Muscle of leg (tissue), 16 donors: ENCODE measurements at places on chromosomes 2 and 18. TPM values are rescaled to one million over a fixed set of nuclear protein-coding genes. Genes with fewer than 3 reads are reported as not detected.

Gene TTN
- polyA plus RNA-seq = 194 TPM

DNA sequence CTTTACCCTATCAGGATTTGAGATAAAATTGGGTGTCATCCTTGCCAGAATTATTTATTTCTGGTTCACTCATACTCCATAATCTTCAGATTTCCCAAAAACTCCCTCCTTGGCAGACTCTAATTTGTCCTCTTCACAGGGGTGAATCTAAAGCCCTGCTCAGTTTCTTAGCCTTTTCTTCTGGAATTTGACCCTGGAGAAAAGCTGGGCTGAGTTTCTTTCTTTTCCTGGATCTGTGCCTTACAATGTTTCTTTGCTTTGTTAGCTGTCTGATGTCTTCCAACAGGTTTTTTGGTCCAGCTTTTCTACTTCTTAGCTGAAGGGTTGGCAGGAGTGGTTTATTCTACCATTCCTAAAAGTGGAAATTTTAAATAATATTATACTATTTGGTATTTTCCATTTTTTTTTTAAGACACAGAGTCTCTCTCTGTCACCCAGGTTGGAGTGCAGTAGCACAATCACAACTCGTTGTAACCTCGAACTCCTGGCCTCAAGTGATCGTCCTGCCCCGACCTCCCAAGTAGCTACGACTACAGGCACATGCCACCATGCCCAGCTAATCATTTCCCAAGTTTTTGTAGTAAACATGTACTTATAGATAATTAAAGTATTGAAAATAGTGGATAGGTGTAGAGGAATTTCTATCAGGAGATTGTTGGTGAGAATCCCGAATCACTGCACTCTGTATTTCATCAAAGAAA lies 138.4 kb upstream of the TWIST2 start:
- DNase-seq = peak; percentile 97

Gene DPP4
- polyA plus RNA-seq = 13.1 TPM

Gene NEB
- 1,289 TPM for polyA plus RNA-seq

Gene NRP2
- polyA plus RNA-seq = 18.9 TPM

DNA sequence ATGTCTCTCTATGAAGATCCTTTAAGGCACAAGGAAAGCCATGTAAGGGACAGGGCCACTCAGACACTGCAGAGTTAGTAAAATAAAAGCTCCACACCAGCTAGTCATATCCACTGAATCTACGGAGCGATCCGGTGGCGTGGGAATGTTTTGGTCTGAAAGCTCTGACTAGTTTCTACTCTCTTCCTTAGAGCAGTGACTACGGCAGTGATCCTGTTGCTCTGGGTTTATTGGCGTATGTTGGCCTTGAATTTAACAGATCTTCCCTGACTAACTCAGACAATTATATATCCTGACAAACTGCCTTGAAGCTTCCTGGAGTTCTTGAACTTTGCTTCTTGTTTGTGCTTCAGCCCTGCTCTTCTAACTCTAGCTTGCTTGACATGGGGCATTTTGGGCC lies 115.3 kb upstream of the FZD5 start:
- no peak for DNase-seq

- no peak for DNase-seq
Observed at GRCh38 chr2:32838949-32839348, 107.8 kb upstream of the LTBP1 start.

Gene TEKT4
- not detected for polyA plus RNA-seq

Gene GATA6
- 7.0 TPM for polyA plus RNA-seq

Gene ATOH8
- polyA plus RNA-seq = 13.8 TPM

DNA sequence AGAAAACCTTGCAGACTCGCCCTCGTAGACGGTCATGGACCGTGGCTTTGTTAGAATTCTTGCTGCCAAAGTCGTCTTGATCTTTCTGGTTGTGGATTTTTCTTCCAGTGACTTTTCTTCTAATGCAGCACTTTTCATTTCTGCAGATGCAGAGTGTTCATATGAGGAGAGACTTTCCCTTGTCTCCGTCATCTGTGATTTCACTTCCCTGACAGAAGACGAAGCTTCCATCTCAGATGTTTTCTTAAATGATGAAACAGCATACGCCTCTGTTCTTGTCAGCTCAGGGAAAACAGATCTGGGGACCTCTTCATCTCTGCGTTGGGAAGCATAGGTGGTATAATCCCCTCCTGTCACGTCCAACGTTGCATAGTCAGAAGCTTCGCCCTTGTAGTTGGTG lies 50.9 kb downstream of the PLEKHA3 start:
- DNase-seq = peak; percentile 31

Gene TNFRSF11A
- polyA plus RNA-seq = 2.6 TPM

DNA sequence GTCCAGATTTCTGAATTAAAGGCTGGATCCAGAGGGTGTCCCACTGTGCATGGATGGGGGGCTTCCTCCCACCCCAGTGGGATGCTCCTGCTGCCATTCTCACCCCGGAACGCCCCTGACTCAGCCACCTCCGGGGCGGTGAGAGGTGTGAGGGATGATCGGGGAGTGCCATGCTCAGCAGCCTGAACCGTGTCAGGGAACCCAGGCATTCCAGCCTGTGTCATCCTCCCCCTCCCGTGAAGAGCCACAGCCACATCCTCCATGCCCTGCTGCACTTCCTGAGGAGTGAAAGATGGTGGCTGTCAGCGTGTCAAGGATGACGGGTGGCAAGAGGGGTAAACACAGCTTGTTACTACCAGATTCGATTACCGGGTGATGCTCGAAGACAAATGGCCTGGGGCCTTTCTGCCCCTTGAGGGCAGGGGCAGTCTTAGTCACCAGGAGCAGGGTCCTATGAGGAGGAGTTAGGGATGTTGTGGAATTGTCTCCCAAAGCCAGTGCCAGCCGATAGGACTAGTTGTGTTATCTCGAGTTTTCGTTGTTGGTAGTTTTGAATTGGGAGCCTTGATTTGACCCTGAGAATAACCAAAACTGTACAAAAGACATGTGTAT lies 80.8 kb downstream of the TCF7L1 start:
- no peak for DNase-seq

- no peak for DNase-seq
Observed at GRCh38 chr2:22153931-22154613, 1030.3 kb downstream of the TDRD15 start.

DNA sequence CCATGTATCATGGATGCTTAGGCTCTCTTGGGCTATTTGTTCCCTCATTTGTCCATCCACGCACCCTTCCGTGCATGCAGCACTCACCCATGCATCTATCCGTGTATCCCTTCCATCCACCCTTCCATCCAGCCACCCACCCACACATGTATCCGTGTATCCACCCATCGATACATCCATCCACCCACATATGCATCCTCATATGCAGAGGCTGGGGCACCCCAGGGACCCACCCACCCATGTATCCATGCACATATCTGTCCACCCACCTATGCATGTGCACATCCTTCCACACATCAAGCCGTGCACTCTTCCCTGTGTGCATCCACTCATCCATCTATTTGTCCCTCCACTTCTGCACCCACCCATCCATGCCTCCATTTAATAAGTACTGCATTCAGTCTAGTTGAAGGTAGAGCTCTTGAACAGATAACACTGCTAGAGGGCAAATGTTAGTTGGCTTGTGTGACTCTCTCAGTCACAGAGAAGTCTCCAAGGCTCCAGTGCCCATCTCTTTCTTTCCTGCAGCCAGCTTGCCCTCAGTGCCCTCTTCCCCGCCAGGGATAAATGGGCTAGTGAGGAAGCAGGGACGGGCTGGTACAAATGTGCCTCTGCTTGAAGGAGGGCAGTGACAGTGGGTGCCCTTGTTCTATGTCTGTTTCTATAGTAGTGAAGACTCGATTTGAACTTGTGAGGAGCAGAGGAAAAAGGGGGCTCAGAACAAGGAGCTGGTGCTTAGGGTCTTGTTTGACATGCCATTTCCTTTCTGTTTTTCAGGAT lies 61.5 kb downstream of the EMILIN2 start:
- DNase-seq = no peak

DNA sequence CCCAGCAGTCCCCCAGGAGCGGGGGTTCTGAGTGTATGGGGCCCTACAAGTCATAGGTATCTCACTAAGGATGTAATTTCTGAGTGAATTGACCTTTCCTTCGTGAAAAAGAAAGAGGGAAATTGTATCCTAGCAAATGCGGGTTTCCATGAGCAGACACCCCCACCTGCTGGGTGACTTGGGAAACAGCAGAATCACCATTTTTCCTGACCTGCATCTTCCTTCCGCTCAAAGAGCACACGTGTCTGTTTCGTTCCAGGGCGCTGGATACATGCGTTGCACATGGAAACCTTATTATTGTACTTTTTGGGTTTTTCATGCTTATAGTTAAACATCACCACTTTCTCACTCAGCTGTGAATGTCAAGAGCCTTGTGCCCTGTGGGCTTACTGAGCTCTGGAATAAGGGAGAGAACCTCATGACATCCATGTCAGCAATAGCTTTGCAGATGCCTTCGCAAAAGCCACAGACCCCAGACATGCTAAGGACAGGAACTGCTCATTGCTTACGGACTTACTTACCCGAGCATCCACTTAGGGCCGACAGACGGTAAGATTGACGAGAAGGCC lies 132.8 kb downstream of the TPO start:
- DNase-seq = peak; percentile 61

Gene AMER3
- polyA plus RNA-seq = not detected

DNA sequence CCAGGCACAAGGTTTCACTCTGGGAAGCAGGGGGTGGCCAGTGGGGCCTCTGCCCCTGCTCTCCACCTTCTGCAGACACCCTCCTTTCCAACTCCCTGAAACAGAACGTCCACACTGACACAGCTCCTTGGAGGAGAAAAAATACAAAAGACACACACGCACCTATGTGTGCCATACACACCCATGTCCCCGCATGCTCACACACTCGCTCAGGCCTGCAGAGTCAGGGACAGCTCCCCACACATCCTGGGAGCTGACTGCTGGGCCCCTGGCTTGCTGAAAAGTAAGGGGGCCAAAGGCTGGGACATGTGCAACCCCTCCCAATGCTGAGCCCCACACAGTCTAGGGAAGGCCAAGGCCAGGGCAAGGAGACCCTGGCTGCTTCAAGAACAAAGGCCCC lies 200.5 kb downstream of the TNS1 start:
- no peak for DNase-seq

DNA sequence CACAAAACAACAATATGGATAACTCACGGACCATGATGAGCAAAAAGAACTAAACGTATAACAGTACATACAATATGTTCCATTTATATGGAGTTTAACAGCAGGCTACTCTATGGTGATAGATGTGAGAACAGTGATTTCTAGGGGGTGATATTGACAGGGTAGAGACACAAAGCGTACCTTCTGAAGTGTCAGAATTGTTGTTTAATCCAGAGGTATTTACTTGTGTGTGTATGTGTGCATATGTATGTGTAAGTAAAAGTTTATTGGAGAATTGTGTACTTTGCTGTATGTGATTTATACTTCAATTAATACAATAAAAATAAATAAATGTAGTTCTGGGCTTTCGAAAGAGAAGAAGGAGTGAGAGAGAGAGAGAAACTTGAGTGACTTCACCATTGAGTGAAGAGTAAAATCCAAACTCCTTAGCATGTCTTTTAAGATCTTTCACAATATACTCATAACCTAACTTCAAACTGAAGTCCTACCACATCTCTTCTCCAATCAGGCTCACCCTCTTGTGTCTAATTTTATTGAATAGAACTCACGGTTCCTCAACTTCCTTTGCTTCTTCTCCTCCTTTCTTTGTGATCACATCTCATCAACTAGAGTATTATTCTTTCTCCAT lies 126.0 kb upstream of the KLF7 start:
- DNase-seq = no peak
